ENCODE measurements at places on chromosomes 12 and 14.

DNA sequence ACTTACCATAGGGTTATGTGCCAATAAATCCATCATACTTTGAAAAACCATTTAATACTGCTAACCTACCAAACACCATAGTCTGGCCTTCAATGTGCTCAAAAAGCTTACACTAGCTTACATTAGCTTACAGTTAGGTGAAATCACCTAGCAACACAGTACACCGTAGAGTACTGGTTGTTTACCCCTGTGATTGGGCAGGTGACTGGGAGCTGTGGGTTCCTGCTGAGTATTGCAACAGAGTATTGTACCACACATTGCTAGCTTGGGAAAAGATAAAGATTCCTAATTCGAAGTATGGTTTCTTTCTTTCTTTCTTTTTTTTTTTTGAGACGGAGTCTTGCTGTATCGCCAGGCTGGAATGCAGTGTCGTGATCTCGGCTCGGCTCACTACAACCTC, 5.6 kb downstream of the ATP5MC2 start:
- no peak for DNase-seq

DNA sequence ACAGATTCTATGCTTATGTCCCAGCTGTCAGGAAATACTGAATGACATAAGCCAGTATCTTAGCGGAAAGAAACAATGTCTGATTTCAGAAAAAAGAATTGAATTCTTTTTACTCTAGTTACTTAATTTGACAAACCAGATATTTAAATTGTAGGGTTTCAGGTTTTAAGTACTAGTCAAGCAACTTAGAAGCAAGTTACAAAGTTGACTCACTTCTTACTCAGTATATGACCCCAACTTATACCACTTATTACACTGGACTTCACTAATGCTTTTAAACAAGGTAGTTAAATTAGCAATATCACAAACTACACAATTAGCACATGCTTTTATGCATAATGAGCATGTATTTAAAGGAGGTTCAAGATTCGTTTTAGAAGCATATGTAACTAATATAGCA, 7.1 kb downstream of the GMFB start:
- no peak for DNase-seq

DNA sequence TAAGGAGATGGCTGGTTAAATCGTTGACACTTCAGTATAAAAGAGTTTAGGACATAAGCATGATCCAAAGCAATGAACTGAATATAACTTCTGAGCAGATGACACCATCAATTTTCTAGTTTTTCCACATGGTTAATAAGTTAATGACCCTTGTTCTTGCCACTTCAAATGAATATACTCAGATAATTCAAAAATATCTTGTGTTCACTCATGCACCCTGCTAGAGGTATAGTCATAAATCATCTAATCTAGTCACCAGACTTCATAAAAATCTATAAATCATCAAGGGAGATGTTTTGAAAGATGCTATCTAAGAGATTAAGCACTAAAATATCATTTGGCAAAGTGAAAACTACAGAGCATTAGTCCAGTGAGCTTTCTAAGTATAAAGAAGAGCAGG, 131.9 kb downstream of the MDGA2 start:
- no peak for DNase-seq

- DNase-seq, result no peak
Observed at GRCh38 chr14:78088916-78089315, 81.3 kb upstream of the NRXN3 start.
